Cardiac muscle cell (in vitro differentiated cells and primary cell): ENCODE measurements at places on chromosomes 3 and 15.

DNA sequence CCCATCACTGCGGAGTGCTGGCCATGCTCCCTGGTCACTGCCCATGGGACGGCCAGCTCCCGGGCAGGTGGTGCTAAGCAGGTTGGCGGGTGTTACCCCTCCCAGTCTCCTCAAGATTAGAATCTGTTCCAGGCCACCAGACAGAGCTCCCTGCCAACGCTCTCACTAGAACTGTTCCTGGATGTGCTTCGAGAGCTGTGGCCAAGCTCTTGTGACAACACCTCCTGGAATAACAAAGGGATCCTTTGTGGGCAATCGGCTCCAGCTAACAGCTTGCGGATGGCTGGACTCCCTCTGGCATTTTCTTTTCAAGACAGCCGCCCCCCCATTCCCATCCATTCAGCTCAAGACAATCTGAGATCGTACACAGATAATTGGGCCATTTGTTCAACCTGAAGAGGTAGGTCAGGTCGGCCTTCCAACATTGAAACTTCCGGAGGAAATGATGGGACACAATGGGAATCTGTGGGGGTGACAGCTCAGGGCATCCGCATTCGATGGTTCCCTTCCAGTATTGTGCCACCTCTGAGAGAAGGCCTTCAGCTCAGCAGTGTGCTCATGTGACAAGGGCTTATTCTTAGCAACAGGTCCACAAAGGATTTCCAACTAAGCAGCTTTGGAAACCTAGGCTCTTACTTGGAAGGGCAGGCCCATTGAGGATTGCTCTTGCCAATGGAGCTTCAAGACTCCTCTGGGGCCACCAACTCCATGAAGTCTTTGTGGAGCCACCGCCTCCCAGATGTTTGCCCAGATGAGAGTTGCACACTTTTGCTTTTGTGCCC, 11.6 kb upstream of the EPHB3 start:
- DNase-seq = no peak

- DNase-seq = no peak
Measured at GRCh38 chr15:51497806-51498205, 124.8 kb downstream of the DMXL2 start.

DNA sequence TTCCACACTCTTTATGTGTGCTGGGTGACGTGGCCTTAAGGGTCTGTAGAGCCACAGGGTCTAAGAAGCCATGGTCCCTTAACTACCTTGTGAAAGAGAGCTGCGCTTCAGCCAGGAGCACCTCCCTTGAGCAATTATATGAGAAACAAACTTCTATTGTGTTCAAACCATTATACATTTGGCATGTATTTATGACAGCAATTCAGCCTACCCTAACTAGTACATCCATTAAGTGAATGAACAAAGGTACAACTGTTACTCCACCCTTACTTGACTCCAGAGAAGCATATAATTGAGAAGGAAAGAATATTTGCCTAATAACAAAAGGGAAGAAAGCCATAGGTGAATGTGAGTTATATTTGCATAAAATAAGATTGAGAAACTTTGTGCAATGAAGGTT, 69.8 kb upstream of the BOC start:
- no peak for DNase-seq

- DNase-seq = no peak
Measured at GRCh38 chr3:57793737-57794187, 37.7 kb downstream of the SLMAP start.

GRCh38 chr15:36529296-36530011, 50.0 kb upstream of the CDIN1 start:
- DNase-seq = no peak

DNA sequence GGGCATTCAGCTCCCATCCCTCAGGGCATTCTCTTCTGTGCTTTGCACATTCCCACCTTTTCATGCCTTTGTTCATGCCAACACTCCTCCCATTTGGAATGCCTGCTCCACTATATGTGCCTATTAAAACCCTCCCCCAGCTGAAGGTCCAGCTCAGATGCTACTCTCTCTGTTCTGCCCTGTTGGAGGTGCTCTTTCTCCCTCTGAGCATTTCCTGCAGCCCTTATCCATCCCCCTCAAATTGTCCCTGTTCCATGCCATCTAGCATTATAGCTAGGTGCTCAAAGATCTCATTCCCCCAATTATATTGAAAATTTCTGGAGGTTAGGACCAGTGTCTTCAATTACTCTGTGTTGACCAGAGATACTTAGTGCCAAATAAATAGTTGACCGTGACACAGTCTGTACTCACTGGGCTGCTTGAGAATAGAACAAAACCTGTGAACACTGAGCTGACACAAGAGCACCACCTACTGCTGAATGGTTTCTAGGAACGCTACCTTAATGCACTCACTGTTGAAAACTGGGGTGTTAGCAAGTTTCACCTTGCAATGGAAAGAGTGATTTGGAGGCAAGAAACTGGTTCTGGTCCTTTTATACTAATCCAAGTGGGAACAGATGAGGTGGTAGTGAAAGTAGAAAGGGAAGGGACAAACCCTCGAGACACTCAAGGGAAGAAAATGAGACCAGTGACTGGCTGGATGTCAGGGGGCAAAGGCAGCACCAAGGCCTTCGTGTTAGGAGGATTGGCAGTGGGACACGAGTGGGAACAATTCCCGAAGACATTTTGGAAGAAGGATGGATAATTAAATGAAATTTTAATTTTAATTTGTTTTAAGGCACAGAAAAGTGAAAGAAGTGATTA, 289.8 kb upstream of the ROPN1 start:
- peak; percentile 34 for DNase-seq

- no peak for DNase-seq
Measured at GRCh38 chr3:159128628-159129027, 326.8 kb downstream of the MFSD1 start.

DNA sequence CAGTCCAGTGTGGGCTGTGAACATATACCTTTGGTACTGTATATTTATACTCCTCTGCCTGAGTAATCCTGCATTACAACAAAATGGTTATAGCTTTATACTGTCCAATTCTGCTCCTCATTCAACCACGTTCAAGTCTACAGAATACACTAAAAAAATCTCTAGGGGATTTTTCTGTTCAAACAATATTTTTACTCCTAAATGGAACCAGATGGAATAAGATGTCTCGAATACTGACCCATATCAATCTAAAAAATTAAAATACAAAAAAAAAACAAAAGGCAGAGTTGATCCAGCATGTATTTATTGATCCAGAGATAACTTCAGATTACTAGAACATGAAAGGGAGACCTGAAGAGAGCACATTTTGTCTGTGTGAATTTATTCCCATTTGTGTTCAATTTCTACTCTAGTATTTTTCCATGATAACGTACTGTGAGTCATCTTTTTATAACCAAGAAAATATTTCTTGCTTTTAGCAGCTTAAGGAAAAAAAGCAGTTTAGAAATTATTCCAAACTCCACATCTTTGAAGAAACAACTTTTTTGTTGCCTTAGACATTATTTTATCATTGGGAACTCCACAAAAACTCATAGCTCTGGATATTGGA, 910.7 kb downstream of the TBL1XR1 start:
- DNase-seq = no peak

- no peak for DNase-seq
Measured at GRCh38 chr15:37098468-37099318, 1.7 kb downstream of the MEIS2 start.

DNA sequence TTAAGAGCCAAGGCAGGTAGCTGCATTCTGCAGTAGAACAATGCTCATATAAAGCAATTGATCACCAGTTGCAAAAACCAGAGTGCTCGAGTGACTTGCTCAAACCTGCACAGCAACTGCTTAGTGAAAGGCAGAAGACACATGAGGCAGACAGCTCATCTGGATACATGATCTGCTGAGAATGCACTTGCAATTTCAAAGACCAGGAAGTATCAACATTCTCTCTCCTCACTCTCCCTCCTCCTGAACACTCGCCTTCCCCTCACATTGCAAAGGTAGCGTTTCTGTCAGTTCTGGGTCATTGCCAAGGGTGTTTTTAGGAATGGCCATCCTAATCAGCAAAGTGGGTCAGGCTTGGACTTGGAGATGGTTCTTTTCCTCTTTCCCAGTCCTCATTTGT, 61.0 kb downstream of the BFSP2 start:
- no peak for DNase-seq

GRCh38 chr3:112117841-112118571, 15.0 kb downstream of the GCSAM start:
- no peak for DNase-seq

GRCh38 chr15:80752204-80752603, 27.0 kb upstream of the CEMIP start:
- DNase-seq = no peak

- DNase-seq = peak; percentile 68
Measured at GRCh38 chr15:77021803-77022381, 27.0 kb downstream of the PSTPIP1 start.

GRCh38 chr15:71572452-71573053, 237.8 kb upstream of the NR2E3 start:
- DNase-seq = no peak

GRCh38 chr3:112333381-112334317, 693 bp downstream of the CD200 start:
- peak; percentile 77 for DNase-seq

DNA sequence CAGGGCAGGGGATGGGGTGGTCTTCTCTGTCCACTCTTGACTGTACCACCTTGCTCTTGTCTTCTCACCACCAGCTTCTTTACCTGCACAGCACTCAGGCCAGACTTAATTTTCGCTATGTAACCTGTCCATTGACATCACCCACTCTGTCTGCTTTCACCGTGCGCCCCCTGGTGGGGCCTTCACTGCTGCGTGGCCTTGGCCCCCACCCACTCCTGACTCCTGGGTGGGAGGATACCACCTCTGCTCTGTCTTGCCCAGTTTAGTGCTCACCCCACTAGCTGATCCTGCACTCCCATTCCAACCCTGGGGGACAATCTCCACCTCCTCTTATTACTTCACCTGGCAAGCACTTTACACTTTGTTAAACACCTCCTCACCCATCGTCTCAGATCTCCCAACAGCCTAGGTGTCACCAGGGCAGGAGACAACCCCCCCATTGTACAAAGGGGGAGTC, 17.7 kb downstream of the PTH1R start:
- DNase-seq = peak; percentile 67

- DNase-seq = peak; percentile 71
Measured at GRCh38 chr15:66858423-66859207, 156.6 kb downstream of the SMAD6 start.

GRCh38 chr3:151439652-151440125, 21.2 kb downstream of the IGSF10 start:
- peak; percentile 66 for DNase-seq

DNA sequence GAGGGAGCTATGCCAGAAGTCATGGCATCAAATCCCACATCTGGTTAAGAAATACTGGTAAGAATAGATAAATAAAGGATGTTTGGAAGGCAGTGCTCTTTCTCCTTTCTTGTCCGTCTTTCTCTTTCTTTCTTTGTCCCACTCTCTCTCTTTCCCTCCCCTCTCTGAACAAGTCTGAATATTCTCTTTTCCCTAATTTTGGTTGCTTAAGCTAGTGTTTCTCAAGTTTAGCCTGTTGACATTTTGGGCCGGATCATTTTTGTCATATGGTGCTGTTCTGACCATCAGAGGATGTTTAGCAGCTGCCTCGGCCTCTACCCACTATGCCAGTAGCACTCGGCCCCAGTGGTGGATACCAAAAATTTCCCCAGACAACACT, 405.3 kb upstream of the C2CD4B start:
- DNase-seq = no peak

DNA sequence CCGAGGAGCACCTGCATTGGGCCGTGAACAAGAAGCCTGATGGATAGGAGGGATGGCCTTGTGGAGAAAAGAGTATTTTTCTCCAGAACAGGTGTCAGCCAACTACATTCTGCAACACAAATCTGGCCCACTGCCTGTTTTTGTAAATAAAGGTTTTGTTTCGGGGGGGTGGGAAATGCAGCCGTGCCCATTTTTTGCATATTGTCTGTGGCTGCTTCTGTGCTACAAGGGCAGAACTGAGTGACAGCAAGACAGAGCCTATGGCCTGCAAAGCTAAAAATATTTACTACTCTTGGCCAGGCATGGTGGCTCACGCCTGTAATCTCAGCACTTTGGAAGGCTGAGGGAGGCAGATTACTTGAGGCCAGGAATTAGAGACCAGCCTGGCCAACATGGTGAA, 95.9 kb upstream of the AKAP13 start:
- DNase-seq = no peak

- peak; percentile 77 for DNase-seq
Measured at GRCh38 chr3:52109611-52110301, 44.5 kb downstream of the POC1A start.

DNA sequence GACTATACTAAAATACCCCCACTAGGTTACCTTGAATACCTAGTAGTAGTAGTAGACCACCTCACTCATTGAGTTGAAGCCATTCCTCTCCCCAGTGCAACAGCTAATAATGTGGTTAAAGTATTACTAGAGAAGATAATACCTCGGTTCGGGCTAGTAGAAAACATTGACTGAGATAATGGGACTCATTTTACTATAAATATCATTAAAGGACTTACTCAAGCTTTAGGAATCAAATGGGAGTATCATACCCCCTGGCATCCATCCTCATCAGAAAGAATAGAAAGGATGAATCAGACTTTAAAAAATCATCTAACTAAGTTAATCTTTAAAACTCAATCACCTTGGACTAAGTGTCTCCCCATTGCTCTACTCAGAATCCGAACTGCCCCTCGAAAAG, 49.0 kb upstream of the CACNA2D3 start:
- DNase-seq = no peak

DNA sequence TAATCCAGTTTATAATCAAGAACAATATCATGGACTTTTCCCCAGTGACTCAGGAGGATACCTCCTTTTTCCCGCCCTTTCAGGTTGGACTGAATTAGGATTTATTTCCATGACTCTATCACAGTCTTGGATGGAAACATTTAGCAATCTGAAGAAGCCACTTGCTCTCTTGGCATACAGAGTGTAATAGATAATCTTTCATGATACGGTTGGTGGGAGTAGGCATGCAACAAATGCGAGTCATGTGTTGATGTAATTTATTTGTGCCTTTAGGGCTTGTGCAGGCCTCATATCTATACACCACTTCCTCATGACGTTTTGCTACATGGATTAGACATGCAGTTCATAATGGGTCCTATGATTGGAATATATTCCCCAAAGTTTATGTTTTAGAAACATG, 54.2 kb upstream of the MCTP2 start:
- no peak for DNase-seq

- no peak for DNase-seq
Measured at GRCh38 chr3:149401212-149401925, 23.9 kb upstream of the TM4SF1 start.

DNA sequence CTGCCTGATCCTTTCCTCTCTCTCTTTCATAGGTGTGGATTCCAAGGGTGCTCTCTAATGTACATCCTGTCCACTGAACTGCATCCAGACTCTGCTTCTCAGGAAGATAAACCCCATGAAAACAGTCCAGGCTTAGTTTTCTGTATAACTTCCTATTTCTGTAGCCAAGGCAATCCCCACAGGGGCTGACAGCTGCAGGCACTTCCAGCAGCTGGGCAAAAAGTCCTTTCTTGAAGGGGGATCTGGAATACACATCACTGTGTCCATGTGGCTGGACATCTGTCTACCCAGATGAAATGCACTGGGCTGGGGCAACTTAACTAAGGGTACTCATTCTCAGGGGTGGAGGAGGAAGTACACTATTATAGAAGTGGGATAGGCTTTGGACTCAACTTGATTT, 72.2 kb downstream of the NR1D2 start:
- no peak for DNase-seq
